ENCODE measurements at places on chromosomes 4 and X. TPM values are rescaled to one million over a fixed set of nuclear protein-coding genes. Genes with fewer than 3 reads are reported as not detected.

DNA sequence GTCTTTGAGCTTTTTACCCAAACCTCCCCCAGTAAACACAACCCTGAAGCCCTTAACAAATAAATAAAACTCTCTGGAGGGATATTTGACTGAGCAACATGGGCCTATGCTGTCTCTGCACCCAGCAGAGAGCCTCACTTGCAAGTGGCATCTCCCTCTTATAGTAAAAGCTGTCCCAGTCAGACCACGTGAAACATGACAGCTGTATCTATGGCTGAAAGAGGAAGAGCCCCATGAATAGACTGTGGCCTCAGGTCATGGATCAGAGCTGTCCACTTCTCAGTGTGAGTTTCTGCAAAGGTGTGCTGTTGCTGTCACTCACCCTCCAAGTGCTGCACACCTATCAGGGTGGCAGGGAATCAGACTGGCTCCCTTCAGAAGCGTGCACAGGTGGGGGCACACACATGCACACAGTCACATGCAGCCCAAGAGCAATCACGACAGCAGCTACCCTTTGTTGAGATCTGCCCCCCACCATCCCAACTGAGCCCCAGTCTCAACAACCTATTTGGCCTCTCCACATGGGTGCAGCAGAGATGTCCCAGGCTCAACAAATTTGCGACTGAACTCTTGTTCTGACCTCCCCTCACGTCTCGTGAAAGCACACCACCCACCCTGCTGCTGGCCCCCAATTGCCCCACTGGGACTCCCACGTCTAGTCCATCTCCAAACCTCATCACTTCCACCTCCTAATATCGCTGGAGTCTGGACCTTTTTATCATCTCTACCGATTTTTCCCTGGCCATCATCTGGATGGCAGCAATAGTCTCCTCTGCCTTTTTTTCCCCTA, 45.6 kb downstream of the NAT8L start:
- DNase-seq: no peak

- no peak for DNase-seq
Measured at GRCh38 chr4:134089885-134090284, 111.7 kb downstream of the PABPC4L start.

DNA sequence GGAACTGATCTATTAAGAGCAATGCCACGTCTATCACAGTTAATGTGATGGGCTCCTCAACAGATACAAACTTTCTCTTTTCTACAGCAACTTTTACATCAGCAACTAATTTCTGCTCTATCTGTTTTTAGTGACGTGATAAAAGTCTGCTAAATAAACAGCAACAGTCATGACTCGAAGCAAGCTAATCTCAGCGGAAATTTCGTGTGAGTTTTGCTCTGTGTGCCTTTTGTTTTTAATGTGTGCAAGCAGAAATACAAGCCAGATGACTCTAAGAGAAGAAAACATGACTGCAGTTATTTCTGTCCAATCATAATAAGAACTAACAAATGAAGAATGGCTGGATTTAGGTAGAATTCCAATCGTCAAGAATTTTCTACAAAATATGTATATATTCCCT, 214.3 kb downstream of the LDB2 start:
- DNase-seq: no peak

DNA sequence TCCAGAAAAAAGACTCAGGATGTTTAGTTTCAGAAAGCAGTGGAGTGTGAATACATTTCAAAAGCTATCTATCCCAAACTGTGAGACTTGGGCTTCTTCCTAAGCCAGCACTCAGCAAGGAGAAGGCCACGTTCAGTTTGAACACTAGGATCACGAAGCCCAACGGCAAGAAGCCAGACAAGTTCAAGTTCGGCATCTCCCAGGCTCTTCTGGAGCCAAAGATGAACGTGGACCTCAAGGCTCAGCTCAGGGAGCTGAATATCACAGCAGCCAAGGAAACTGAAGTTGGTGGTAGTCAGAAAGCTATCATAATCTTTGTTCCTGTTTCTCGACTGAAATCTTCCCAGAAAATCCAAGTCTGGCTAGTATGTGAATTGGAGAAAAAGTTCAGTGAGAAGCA, 7.6 kb downstream of the PLAC1 start:
- DNase-seq: no peak

DNA sequence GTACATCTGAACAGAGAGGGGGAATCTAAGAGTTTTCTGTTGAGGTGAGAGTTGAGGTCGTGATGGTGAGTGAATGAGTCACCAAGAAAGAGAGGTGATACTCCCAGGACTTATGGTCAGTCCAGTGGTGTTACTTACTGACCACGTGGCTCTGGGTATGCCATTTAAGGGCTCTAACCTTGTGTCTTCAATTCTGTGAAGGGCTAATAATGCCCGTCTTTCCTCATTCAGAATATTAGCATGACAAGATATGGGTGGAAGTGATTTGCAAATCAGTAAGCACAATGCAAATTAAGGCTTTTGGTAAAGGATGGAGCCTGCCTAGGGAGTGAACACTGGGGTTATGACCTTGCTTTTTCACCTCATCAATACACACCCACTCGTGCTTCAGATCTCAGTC, 75.2 kb downstream of the COQ2 start:
- no peak for DNase-seq

GRCh38 chr4:117227925-117228324, 142.5 kb upstream of the TRAM1L1 start:
- no peak for DNase-seq

DNA sequence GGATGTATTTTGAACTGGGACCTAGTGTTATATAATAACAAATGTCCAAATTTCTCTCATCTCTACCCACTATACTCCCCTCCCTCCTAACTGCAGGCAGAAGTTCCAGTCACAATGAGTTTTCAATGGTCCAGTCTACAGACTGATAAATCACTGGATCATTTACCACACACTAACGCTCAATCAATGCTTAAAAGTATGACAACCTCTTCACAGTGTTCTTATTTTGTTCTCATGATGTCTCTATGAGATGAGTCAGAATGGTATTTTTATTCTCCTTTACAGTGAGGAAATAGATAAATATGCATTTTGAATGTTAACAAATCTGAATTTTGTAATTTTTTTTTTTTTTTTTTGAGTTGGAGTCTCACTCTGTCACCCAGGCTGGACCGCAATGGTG, 83.7 kb upstream of the ETNPPL start:
- no peak for DNase-seq

GRCh38 chr4:184911310-184911709, 85.5 kb upstream of the ACSL1 start:
- no peak for DNase-seq

DNA sequence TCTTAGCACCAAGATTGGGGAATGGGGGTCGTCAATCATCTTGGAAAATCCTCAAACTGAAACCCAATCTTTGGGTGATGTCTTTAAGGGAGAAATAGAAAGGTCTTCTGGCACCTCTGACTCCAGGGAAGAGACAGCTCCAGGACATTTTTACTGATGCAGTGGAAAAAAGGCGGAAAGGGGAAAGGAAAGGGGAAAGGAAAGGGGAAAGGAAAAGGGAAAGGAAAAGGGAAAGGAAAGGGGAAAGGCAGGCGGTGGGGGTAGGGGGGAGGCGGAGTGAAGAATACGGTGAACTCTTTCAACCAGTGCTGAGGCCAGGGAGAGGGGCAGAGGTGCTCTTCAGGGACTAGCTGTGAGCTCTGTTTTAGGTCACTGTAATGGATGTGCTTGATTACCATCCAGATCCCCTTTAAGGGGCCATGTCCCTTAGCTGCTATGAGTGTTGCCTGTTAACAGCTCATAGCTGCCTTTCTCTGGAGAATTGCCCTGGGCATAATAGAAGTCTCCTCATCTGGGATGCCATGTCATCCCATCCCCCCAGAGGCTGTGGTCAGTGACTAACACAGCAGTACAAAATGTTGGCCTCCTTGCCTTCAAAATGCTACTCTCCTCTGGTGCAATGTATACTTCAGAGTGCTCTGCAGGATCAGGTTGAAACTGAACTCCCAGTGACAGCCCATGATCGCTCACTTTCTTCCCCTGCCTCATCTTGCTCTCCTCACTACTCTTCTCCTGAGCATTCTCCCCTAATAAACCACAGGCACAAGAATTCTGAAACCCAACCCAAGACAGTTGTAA, 92.4 kb upstream of the AP1S2 start:
- no peak for DNase-seq

- no peak for DNase-seq
Measured at GRCh38 chr4:80172203-80172602, 25.1 kb upstream of the PRDM8 start.

- DNase-seq: no peak
Measured at GRCh38 chr4:26884026-26884425, 23.4 kb downstream of the STIM2 start.

DNA sequence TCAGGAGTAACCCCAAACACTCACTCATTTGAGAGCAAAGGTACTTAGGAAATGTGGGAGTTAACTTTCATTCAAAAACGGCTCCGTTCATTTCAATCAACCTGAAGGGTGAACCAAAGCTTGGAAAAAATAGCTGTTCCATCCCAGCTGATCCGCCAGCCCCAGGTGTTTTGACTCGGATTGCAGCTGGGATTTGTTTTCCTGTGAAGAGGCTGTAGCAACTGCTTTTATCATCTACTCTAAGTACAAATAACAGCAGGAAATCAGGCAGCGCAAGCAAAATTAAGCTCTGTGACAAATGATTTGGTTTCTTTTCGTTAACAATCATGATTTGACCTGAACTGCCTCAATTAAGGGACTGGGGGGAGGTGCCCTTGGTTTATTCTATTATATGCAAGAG, 154.7 kb downstream of the BEND2 start:
- no peak for DNase-seq

- no peak for DNase-seq
Measured at GRCh38 chr4:70721747-70722146, at the start of gene RUFY3. TSS of gene RUFY3 (plus strand) at chr4:70721964. CDS start at chr4:70722574, 610 bp downstream.

DNA sequence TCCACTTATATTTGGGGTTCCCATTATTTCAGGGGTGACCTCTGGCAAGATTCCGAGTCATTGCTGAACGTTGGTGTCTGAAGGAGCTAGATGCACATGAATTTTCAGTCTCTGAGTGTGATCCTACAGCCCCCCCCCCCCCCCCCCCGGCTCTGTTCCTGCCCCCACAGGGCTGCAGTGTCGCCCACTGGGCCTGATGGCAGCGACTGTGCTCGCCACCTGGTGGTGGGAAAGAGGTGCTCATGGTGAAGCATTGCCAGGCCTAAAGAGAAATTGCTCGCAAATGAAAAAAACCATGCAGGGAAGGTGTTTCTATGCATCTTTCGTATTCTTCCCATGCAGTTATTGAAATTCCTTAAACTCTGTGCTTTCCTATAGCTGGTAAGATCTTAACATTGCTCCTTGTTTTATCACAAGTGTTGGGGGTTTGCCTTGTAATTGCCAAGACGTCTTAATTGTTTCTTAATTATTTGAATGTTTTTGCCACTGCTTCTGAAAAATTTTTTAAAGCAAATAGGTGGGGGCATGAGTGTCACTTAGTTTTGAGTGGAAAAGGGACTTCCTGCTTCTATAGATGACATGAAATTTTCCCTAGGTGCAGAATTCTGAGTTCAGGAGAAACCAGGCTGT, 63.2 kb downstream of the CLDN22 start:
- DNase-seq: no peak

GRCh38 chr4:187000281-187000680, 276.6 kb upstream of the FAT1 start:
- DNase-seq: no peak

DNA sequence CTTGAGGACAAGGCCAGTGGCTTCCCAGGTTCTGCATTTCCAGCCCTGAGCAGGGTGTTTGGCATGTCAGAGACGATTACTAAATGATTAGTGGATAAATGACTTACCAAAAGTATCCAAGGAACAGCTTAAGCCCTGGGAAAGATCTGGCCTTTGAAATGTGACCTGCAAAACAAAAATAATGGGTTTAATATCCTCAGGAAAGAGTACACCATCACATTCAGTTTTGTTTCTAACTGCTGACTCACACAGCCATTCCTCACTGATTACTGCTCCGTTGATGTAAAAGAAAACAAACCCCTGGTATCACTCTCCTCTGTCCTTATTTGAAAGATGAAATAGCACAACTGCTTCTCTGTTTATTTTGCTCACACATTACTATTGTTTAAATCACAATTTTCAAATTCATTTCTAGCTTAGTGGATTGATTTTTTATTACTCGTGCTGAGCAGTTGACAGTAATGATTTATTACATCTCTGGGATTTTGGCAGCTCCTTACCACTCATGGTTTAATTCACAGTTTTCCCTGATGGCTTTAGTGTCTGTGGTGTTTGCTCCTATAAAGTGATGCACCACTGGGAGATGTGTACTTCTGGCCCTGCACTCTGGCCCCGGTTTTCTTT, 117.0 kb downstream of the CBLL2 start:
- DNase-seq: no peak

GRCh38 chr4:845836-846251, 19.9 kb upstream of the CPLX1 start:
- DNase-seq: no peak

DNA sequence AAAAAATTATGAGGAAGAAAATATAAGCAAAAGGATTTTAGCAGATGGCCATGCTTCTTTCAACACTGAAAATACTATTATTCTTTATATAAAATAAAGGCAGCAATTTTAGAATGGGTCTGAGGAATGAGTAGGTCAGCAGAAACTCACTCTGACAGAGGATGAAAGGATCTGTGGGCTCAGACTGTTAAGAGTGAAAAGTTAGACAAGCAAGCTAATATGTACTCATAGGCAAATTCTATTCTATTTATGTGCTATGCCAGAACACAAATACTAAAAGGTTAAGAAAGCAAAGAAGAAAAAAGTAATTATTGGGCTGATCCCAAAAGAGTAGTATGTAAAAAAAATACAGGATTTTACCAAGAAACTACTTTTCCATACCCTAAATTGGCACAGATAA, 13.9 kb downstream of the LCORL start:
- DNase-seq: no peak

DNA sequence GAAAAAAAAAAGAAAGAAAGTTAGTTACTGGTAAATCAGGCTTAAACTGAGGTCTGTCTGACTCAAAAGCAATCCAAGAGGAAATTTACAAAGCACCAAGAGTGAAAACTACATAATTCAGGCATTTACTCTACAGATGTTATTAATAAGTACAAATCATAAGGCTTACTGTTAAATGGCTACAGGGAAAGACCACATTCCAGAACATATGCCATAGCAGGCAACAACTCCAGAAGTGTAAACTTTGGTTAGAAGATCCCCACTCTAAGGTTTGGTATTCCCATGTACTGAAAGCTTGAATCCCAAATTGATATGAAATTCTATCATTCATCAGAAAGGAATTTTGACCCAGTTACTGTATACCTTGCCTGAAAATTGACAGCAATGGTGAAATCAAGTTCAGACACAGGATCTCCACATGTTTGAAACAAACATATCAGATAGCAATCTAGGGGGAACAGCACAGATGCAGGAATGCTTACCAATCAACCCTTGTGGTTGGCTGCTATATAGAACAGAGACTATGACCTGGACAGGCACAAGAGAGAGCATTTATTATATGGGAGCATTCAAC, 6.6 kb downstream of the USP26 start:
- DNase-seq: no peak

Gene MAGEA9B
- not detected for polyA plus RNA-seq

Gene SPANXD
- polyA plus RNA-seq: not detected

Gene PNMA3
- polyA plus RNA-seq: 27.8 TPM

Gene FDCSP
- polyA plus RNA-seq: 0.76 TPM

Gene GUCY1B1
- 77.1 TPM for polyA plus RNA-seq

Gene EMCN
- polyA plus RNA-seq: 167 TPM

Gene IQCM
- not detected for polyA plus RNA-seq

Gene SYNPO2
- 17.6 TPM for polyA plus RNA-seq

Gene PDGFC
- polyA plus RNA-seq: 75.1 TPM
